ENCODE measurements at places on chromosomes 7 and 10.

DNA sequence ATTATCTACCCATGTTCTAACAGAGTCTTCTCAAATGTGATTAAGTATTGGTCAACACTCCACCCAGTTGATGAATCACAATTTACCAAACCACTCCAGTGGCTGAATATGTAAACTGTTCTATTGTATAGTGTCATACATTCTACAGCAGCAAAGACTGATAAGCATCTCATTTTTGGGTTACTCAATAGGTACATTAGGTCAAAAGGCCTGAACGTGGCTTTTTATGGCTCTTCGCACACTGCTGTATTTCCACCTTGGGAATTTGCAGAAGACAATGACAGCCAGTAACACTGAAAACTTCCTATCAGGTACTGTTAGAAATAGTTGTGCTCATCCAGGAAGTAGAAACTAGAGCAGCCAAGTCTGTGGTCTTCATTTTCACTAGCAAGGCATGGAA lies 166.9 kb downstream of the GLI3 start:
- no peak for DNase-seq

DNA sequence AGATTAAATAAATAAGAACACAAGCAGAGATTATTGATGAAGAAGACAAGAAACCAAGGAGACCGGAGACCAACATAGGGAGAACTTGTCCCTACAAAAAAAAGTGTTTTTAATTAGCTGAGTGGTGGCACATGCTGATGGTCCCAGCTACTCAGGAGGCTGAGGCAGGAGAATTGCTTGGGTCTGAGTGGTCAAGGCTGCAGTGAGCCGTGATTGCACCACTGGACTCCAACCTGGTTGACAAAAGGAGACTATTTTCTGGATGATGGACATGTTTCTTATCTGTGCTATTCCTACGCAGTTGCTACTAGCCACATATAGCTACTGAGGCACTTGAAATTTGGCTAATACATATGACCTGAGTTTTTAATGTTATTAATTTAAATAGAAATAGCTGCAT lies 9.7 kb downstream of the IKZF5 start:
- no peak for DNase-seq

GRCh38 chr7:47314728-47315607 lies 266.9 kb downstream of the TNS3 start:
- no peak for DNase-seq

GRCh38 chr10:64773357-64773756 lies 1252.2 kb downstream of the REEP3 start:
- no peak for DNase-seq
